Stimulated activated CD4-positive, alpha-beta T cell treated with anti-CD3 and anti-CD28 coated beads, Interleukin-4, amount 100 ng/mL, for 4 hours (primary cell): ENCODE measurements at places on chromosomes 1 and 21.

- no peak for DNase-seq
Observed at GRCh38 chr1:70441392-70442035, 30.4 kb downstream of the CTH start.

GRCh38 chr1:22196041-22196440 lies 53.1 kb upstream of the WNT4 start:
- no peak for DNase-seq

DNA sequence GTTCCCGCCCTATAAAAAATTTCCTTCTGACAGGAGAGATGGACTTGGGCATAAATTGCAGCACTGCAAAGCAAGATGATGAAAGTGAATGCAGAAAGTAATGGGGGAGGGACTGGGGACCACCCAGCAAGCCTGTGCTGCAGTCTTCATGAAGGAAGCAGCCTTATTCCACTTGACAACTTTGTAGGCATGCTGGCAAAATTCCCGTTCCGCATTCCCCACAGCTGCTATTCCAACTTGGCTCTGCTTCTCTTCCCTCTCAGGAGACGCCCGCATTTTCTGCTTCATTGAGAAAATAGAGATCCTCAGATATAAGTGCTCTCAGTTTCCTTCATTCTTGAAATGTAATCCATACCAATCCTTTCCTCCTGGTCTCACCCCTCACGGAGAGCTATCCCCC lies 2.4 kb downstream of the HMGB4 start:
- no peak for DNase-seq

- DNase-seq: no peak
Observed at GRCh38 chr21:38861989-38862683, 56.4 kb downstream of the ETS2 start.

GRCh38 chr1:28395181-28395580 lies 25.6 kb downstream of the PHACTR4 start:
- DNase-seq: no peak

GRCh38 chr1:244322181-244322580 lies 129.5 kb downstream of the ADSS2 start:
- no peak for DNase-seq

- DNase-seq: peak; percentile 87
Observed at GRCh38 chr1:203765029-203765837, at the start of gene LAX1. Gene LAX1 (plus strand): TSS chr1:203765183. CDS start chr1:203765566, 383 bp downstream.

GRCh38 chr1:228544021-228544850 lies 57.1 kb downstream of the RNF187 start:
- no peak for DNase-seq

- DNase-seq: no peak
Observed at GRCh38 chr1:53086491-53087070, 24.6 kb downstream of the PODN start.

- DNase-seq: no peak
Observed at GRCh38 chr1:172561252-172561651, 28.3 kb downstream of the SUCO start.

DNA sequence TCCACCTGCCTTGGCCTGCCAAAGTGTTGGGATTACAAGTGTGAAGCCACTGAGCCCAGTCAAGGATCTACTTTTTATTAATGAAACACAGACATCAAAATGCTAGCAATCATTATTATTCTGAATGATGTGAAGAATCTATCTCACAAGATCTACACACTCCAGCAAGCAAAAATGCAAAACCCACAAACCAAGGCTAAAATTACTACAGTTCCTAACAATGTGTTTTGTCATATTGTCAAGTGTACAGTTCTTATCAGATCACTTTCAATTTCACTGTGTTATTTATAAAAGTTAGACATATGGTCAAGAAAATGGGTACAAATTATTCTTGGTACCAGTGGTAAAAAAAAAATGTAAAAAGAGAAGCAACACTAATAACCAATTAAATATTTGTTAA lies 61.3 kb upstream of the SDC3 start:
- no peak for DNase-seq

DNA sequence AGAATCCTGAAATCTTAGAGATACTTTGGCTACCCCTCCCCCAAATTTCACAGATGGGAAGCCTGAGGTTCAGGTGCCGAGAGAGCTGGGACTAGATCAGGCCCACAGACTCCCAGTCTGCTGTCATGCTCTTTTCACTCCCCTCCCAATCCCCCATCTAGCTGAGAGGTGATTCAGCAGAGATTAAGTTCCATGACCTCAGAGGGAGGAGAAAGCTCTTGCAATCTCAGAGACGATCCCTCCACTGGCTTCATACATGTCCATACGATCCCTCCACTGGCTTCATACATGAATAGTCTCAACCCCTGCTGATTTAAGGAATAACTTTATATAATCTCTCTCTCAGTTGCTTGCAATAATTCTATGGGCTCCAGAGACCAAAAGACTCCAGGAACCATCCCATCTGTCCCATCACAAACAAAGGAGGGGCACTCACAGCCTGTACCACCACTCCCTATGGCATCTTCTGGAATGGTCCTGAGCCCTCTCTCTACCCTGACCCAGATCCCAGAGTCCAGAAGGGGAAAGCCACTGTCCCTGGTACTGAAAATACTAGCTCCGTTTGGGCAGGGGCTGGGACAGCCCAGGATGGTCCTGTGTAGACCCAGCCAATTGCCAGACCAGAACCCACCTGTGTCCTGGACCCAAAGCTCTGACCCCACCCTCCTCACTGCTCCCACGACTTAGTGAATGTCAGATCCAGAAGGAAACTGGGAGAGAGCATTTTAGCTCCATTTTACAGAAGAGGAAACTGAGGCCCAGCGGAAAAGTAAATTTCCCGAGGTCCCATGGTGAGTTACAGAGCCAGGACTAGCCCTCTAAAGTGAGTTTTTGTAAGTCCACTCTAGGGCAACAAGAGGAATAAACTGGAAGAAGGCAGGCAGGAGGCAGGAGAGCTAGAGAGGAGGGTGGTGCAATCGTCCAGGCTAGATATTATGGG lies 27.1 kb downstream of the RIMS3 start:
- no peak for DNase-seq

- no peak for DNase-seq
Observed at GRCh38 chr1:24021403-24022266, 41.5 kb upstream of the SRSF10 start.

DNA sequence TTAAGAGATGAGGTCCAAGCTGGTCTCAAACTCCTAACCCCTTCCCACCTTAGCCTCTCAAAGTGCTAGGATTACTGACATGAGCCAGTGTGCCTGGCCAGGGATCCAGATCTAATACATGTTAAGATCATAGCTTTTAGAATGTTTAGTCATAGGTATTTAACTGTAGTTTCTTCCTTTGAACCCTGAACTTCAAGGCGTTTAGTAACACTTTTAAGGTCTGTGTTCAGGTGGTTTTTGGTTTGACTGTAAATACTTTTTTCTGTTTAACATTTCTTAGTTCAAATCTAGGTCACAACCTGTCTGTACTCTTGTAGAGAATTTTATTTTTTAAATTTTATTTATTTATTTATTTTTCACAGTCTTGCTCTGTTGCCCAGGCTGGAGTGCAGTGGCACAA lies 28.1 kb downstream of the RAP1A start:
- DNase-seq: no peak

DNA sequence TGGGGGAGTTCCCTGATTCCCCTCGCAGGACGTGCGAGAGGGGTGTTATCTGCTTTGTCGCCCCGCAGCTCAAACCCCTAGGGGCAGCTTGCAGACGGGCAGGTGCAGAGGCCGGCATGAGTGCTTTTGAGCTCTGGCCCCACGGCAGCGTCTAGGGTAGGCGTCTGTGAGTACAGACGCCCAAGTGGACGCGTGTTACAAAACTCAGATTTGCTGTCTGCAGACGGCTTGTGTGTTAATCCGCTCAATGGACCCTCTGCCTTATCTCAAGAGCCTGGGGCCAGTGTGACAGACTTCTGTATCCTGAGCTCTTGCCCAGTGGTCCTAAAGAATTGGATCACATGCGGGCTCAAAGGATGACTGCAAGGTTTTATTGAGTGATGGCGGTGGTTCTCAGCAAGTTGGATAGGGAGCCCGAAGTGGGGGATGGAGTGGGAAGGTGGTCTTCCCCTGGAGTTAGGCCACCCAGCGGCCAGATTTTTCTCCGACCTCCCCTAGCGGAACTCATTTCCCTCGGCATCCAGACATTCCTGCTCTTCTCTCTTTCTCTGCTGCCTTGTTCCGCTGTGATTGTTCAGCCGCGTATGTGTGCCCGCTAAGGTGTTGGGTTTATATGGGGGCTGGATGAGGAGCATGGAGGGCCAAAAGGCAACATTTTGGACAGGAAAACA lies 9.4 kb downstream of the CFHR4 start:
- DNase-seq: no peak

GRCh38 chr1:89816366-89816765 lies 4.5 kb upstream of the LRRC8D start:
- DNase-seq: no peak

DNA sequence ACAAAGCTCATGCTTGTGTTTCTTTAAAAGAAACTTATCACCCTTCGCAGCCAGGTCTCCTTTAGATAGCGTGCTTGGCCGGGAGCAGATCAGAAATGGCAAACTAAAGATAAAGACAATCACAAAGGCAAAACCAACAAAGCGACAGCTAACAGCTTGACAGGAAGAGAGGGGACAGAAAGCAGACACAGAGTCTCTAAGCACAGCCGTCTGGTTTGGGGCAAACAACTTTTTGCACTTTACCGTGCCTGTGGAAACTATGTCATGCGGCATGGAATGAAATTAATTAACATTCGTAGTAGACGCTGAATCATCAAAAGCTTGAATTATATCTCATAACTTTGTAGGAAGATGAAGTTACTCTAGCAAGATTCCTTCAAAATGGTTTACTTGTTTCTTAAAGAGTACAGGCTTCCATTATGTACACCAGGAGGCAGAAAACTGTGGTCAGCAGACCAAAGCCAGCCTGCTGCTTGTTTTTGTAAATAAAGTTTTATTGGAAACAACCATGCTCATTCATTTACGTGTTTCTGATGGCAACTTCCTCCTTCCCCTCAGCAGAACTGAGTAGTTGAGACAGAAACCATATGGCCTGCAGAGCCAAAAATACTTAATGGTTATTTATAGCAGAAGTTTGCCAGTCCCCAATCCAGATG lies 183.2 kb downstream of the KIF26B start:
- DNase-seq: no peak

DNA sequence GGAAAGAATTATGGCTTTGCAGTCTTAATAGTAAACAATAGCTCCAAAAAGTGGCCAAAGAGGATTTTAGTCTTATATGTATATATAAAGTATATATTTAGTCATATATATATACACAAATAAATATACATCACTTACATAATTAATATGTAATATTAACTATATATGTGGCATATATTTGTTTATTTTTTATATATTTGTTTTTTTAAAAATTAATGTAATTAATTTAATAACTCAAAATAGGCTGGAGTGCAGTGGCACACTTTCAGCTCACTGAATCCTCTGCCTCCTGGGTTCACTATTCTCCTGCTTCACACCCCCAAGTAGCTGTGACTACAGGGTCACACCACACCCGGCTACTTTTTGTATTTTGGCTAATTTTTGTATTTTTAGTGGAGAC lies 532.6 kb downstream of the KCNT2 start:
- DNase-seq: no peak

- DNase-seq: no peak
Observed at GRCh38 chr1:201013991-201014815, 9.3 kb downstream of the KIF21B start.

- DNase-seq: no peak
Observed at GRCh38 chr21:39108291-39109162, 74.7 kb downstream of the PSMG1 start.

GRCh38 chr1:180888870-180889269 lies 23.8 kb upstream of the KIAA1614 start:
- no peak for DNase-seq

- no peak for DNase-seq
Observed at GRCh38 chr1:39898648-39899603, 2.8 kb downstream of the MYCL start.

- DNase-seq: no peak
Observed at GRCh38 chr1:48661726-48662463, 114.8 kb downstream of the BEND5 start.

GRCh38 chr21:39518055-39518846 lies 66.5 kb downstream of the SH3BGR start:
- peak; percentile 21 for DNase-seq

DNA sequence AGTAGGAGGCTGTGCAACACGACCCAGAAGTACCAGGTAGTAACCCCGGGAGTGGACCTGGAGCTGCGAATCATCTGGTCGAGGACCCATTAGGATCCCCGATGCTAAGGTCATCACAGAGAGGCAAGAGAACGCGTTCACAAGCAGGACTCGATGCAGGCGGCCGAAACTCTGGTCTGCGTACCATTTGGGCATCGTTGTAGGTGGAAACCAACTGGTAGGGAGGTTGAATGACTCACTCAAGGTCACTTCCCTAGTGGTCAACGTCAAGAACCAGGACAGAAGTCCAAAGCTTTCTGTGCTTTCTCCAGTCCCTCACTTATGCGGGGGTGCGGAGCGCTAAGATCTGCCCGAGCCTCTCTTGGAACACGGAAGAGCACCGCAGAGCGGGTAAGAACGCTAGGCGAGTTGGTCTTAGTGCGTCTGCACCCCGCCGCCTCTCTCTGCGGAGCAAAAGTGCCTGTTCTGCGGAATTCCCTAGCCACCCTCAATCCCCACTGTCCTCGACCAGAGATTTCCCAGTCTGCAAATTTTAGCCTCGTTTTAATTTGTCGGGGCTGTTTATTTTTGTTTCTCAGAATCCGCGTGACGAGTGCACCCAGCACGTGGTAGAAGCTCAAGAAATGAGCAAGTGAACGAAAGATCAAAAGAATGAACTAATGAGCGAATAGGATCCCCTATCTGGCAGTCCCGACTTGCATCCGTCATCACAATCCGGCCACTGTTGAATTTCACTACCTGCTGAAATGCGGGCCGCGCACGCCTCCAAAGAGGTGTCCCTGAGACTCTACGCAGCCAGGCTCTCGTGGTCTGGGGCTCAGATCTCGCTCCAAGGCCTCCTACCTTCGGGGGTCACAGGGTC lies 12.2 kb downstream of the HLX start:
- no peak for DNase-seq

DNA sequence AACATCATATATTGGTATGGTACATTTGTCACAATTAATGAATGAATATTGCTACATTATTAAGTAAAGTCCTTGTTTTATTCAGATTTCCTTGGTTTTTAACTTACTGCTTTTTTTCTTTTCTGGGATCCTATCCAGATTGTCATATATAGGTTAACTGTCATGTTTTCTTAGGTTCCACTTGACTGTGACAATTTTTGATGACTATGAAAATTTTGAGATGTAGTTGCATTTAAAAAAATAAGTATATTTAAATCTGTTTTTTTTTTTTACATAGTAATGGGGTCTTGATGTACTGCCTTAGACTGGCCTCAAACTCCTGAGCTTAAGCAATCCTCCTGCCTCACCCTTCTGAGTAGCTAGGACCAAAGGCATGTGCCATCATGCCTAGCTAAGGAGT lies 76.8 kb downstream of the ATP6V1G3 start:
- no peak for DNase-seq

- no peak for DNase-seq
Observed at GRCh38 chr1:109258481-109259466, 9.4 kb downstream of the CELSR2 start.

DNA sequence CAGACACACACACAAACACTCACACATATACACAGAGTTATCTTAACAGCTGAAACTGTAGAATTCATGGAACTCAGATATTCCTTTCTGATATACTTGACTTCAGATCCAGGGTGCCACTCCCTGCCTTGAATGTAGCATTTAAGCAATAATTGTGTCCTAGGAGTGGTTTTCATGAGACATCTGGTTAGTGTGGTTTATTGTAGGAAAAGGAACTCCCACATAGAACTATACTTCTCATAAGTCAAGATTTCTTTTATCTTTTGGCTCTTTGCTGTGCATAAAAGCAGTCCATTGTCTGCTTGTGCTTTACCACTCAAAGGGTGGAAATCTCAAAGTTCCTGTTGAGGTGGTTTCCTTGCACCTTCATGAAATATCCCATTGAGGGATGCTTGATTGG lies 272.6 kb upstream of the SGIP1 start:
- no peak for DNase-seq

- no peak for DNase-seq
Observed at GRCh38 chr1:216528816-216529215, 105.6 kb upstream of the USH2A start.
